Caudate nucleus (tissue), 63 donors: ENCODE measurements at places on chromosomes 12 and 14.

- no peak for DNase-seq
These were observed 26.6 kb downstream of the TCHP start for GRCh38 chr12:109926488-109927210.

DNA sequence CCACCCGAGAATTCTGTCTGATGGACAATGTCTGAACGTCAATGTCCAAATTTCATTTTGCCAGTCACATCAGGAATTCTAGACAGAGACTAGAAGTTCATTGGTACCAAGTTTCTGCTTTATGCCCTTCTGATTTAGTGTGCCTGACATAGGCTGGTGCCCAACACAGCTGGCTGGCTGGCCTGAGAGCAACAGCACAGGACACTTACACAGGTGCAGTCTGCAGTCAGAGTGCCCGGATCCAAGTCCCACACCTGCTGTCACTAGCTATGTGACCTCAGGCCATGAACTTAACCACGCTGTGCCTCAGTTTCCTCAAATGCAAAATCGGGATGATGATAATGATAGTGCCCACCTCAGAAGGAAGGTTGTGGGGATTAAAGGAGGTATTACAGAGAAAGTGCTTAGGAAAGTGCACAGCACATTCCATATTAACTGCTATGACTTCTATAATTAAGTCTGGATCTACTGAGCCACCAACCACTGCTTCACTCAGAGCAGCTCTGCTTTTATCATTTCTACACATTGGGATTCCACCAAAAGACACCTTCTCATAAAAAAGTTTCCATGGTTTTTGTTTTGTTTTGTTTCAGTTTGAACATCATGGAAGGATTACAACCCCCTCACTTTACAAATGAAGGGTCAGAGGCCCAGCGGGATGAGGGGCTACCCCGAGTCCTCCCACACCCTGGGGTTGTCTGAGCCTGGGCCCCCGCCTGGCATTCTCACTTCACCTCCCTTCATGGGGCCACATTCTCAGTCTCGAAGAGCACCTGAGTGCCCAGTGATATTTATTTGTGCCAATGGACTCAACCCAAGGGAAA is 168.8 kb upstream of the BCL2L14 start:
- no peak for DNase-seq

- DNase-seq, result no peak
These were observed 20.1 kb upstream of the CERS5 start for GRCh38 chr12:50187084-50187900.

- DNase-seq, result no peak
These were observed 49.0 kb downstream of the GPHB5 start for GRCh38 chr14:63269561-63270225.

DNA sequence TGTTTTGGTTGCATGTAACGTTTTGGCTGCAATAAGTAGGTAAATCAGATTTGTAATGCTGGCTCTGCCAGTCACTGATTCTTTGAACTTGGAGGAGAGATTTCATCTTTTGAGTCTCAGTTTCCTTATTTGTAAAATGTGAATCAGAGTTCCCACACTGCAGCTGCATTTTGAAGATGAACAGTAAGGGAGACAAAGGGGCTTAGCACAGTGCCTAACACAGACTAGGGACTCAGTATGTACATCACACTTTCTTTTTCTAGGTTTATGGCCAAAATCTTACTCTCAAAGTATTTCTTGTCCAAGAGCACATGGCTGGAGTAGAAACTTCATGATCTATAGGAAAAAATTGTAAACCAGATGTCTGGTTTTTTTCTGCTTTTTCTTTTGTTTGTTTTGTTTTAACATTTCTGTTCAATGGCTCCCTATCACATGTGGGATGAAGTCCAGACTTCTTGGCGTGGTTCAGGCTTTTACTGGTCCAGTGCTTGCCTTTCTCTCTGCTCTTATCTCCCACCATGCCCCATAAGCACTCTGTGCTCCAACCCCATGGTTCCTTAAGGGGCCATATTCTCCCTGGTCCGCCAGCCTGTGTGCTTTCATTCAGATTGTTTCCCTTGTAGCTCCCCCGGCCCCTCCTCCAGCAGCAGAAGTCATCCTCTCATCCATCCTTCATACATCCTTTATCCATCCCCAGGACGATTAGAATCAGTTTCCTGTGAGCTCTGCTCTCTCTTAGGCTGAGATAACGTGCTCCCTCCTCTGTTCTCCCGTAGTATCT is 58.0 kb downstream of the SYNE2 start:
- DNase-seq, result no peak

GRCh38 chr12:15356951-15357364 is 34.6 kb downstream of the PTPRO start:
- DNase-seq, result no peak

DNA sequence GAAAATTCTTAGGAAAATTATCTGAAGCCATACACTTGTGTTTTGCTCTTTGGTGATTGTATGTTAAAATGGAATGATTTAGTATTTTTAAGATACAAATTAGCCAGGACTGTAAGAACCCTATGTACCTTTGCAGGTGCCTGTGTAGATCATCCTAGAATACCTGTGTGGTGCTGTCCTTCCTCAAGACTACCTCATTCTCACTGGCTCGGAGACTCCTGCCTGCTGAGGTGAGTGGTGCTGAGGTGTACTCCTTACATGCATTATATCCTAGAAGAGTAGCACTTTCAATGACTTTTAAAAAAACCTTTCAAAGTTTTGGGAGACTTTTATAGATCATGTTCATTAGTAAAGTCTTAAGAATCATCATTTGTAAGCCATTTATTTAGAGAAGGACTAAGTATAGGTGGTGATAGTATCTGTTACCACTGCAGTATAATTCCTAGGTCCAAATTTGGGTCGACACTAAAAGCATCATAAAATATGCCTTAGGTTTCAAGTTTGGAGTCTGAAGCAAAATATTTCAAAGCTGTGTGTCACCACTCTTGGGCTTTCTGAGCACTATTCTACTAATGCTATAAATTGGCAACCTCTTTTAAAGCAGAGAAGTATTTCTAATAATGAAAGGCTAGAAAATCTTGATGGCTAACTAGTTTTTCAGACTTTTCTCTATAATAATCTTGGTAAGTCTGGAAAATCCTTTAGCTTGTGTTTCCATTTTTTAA is 36.6 kb downstream of the RASSF8 start:
- no peak for DNase-seq

DNA sequence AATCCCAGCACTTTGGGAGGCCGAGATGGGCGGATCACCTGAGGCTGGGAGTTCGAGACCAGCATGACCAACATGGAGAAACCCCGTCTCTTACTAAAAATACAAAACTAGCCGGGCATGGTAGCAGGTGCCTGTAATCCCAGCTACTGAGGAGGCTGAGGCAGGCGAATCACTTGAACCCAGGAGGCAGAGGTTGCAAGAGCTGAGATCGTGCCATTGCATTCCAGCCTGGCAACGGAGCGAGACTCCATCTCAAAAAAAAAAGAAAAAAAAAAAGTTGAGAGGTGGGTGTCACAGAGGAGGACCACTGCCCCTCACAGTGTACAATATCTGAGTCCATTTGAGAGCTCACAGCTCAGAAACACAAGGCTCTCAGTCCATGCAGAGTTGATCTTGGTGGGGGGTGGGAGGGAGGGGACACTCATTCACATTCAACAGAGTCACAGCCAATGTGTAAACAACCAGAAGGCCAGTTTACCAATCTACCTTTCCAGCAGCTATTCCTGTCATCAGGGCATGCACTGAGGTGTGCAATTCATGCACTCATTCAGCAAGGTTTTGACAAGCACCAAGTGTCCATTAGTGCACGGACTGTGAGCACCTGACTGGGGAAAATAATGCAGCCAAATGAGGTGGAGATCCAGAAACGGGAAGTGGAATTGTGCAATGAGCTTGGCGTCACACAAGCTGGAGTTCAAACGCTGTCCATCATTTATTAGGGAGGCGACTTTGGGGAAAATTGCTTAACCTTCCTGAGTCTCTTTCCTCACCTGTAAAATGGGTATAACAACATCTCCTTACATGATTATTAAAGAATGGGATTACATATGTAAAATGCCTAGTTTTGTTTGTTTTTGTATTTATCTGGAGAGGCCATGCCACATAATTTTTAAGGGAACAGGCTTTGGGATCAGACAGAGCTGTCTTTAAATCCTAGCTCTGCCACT is 4.4 kb upstream of the EIF5 start:
- DNase-seq, result no peak

- peak; percentile 43 for DNase-seq
These were observed 661.7 kb downstream of the VRK1 start for GRCh38 chr14:97458661-97459579.

GRCh38 chr12:95115641-95116040 is 42.2 kb upstream of the NR2C1 start:
- DNase-seq, result no peak

- no peak for DNase-seq
These were observed 3.3 kb downstream of the OR10AD1 start for GRCh38 chr12:48199774-48200221.

GRCh38 chr12:103642240-103642864 is 55.3 kb downstream of the STAB2 start:
- DNase-seq, result no peak

DNA sequence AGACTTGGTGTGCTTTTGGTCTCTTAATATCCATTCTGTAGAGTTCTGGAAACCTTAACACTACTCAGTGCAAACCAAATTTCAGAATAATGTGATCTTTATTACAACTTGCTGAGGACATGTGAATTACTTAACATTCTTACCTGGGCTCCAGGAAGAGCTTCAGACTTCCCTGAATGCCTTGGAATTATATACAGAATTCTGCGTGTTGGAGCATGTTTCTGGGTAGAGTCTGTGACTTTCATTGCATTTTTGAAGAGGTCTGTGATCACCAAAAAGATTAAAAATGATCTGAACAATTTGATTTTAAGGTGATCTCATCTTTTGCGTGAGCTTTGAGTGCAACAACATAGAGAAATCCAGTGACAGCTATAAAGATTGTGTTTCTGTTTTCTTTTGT is 35.4 kb downstream of the ZDHHC17 start:
- no peak for DNase-seq

DNA sequence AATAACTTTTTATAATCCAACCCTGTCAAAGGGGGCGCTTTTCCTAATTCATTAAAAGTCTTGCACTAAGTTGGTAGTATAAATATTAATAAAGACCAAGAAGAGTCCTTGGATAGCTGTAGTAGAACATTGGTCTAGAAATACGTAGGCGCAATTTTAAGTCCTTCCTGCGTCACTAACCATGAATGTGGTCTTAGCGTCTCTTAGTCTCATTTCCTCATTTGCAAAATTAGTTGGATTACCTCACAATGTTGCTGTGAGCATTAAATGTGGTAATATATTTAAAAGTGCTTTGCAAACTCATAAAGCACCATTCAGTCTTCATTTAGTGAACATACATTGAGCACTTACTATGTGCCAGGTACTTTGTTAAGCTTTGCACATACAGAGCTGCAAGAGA is 149.7 kb downstream of the AEBP2 start:
- DNase-seq, result no peak

- DNase-seq, result no peak
These were observed 49.6 kb upstream of the HECTD1 start for GRCh38 chr14:31257244-31257553.

DNA sequence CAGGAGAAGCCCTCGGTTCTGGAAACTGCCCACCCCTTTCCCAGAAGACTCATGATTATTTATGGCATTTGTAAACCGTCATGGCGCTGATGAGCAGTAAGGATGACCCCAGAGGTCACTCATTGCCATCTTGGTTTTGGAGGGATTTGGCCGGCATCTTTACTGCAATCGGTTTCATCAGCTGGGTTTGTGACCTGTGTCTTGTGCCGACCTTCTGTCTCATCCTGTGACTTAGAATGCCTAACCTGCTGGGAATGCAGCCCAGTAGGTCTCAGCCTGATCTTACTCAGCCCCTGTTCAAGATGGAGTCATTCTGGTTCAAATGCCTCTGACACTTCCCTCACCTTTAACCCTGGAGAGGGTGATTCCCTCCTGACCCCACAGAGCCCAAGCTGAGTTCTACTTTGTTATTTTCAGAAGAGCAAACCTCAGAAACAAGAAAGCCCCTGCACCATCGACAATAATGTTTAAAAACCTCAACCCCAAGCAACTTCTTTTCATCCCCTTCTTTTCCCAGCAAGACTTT is 105.5 kb upstream of the SFSWAP start:
- no peak for DNase-seq

DNA sequence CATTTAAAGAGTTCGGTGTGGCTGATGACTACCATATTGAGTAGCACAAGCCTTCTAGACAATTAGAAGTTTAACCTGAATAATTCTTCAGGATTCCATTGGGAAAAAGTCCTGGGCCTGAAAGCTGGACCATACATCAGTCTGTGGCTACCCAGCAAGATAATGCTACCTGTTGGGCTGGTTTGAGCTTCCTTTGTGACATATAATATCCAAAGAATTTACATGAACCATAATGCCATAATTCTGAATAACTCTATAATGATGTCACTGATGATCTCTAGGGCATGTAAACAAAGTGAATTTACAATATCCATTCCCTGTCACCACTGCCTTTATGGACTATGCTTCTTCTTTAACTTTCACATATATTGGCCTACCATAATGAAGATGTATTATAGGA is 3.8 kb upstream of the YBX3 start:
- DNase-seq, result no peak

DNA sequence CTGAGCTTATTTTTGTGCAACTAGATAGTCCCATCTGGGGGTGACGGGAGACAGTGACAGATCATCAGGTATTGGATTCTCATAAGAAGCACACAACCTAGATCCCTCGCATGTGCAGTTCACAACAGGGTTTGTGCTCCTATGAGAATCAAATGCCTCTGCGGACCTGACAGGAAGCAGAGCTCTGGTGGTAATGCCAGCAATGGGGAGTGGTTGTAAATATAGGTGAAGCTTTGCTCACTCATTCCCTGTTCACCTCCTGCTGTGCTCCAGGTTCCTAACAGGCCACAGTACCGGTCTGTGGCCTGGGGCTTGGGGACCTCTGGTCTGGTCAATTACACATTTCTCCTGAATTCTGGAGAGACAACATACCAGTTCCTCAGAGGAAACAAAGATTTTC is 39.0 kb downstream of the GABARAPL1 start:
- no peak for DNase-seq

GRCh38 chr12:47382305-47382704 is 302.5 kb upstream of the AMIGO2 start:
- DNase-seq, result no peak

DNA sequence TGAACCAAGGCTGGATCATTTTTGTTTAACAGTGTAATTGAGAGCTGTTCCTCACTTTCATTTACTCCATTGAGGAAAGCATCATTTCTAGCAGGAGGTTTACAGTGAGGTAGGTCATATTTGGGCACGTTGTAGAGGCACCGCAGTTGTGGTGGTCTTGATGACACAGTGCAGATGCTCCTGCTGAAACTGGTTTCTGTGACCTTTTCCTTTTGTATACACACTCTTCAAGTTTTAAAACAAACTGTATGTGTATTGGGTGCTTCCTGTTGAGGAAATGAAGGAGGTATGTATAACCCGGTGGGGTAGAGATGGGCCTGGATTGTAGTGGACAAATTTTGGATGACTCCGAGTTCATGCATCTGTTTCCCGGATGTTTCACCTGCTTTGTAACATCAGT is 456.3 kb upstream of the RGS6 start:
- no peak for DNase-seq
